NCI-H446 treated with DMSO at 0.1 percent for 48 hours (cell line): ENCODE measurements at places on chromosomes 12 and 14.

- DNase-seq = no peak
Measured at GRCh38 chr14:55122440-55122986, 6.5 kb upstream of the LGALS3 start.

GRCh38 chr14:64602826-64603225, 53.1 kb downstream of the PPP1R36 start:
- no peak for DNase-seq

DNA sequence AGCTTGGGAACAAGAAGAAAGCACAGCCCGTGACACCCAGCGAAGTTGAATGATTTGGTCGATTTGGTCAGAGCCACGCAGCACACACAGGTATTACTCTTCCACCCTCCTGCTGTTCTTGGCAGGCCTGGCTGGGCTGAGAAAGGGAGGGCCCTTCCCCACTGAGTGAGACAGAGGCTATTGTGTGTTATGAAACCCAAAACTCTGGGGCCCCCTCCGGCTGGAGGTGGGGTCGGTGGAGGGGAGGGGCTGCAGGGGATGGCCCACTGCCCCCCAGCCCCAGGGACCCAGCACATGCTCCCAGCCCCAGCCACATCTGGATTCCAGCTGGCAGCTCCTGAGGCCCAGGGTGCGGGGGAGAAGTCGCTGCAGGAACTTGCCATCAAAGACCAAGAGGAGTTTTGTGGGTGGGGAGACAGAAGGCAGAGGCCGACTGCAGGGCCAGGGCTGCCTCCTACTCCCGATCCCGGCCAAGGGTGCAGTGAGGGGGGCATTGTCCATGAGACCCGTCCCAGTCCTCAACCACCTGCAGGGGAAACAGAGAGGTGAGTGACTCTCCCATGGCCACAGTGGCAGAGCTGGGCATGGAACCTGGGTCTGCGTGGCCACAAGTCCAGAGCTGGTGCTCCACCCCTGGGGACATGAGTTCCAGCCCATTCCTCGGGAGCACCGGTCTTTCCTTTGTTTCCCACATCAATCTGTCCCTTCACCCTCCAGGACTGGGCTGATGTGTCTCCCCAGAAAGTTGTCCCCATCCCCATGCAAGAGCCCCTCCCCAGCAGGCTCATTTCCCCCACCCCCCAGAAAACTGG, 8.7 kb downstream of the TMEM119 start:
- DNase-seq = no peak

DNA sequence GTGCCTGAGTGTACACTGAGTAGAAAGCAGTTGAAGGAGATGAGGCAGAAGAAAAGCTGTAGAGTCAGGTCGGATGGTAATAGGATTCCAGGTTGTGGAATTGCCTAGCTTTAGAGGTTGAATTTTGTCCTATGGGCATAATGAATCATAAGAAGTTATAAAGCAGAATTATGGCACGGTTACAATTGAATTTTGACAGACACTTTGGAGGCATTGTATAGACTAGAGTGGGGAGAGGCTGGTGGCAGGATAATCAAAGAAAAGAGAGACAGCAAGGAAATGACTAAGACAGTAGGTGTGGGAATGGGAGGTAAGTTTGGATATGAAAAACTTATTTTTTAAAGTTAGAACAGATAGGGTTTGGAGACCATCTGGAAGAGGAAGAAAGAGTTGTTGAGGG, 102.6 kb downstream of the NTN4 start:
- DNase-seq = no peak

- DNase-seq = no peak
Measured at GRCh38 chr14:56340932-56341331, 222.7 kb downstream of the PELI2 start.

DNA sequence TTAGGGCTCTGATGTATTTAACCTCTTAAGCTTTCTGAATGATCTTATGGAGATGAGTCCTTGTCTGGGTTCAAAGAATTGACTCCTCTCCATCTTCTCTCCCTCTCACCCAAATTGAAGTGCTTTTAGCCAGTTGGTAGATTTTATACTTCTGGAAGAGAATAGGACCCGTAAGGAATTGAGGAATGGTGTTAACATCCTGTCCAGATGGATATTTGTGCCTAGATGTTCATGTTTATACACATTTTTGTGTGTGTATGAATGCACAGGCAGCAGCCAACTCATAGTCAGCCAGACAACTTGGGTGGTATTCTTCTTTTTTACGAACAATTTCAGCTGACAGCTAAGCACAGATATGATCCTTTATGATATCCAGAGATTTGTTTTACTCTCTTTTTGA, 449.6 kb upstream of the RGS6 start:
- peak; percentile 34 for DNase-seq

- no peak for DNase-seq
Measured at GRCh38 chr12:16606201-16606849, 363 bp upstream of the LMO3 start.

DNA sequence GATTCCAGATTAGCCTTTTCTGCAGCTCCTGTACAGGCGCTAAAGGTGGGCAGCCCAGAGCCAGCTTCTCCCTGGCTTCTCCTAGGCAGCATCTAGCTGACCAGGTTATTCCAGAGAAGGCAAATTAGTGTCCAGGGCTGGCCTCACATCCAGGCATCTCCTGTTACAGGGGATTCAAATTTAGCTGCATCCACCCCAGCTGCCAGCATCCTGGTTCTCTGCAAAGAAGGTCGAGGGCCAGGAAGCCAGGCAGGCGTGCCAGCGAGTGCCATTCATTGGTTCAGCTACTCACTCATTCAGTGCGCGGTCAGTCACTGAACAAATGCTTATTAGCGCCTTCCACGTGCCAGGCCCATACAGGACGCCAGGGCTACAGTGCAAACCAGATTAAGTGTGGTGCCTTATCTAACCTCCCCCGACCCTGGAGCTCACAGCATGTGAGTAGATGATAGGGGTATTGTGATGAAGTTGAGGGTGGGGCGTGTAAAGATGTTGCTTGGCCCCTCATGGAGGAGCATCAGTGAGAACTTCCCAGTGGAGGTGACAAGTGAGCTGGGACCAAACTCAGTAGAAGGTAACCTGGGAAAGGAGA, 15.7 kb upstream of the FAM222A start:
- no peak for DNase-seq

DNA sequence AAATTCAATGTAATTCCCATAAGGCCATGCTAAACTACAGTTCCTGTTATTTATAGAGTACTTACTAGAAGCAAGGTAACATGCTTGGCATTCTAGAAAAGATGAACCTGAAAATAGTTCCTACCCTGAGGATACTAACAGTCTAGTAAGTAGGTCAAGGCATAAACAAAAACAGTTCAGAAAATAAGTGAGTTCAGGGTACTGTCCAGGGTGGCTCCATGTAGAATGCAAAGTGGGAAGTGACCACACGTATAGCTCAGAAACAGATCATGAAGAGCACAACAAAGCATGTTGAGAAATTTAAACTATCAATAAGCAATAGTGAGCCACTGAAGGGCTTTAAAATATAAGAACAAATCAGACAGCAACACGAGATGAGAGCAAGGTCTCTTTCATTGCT, 2.3 kb downstream of the TMED10 start:
- DNase-seq = no peak

DNA sequence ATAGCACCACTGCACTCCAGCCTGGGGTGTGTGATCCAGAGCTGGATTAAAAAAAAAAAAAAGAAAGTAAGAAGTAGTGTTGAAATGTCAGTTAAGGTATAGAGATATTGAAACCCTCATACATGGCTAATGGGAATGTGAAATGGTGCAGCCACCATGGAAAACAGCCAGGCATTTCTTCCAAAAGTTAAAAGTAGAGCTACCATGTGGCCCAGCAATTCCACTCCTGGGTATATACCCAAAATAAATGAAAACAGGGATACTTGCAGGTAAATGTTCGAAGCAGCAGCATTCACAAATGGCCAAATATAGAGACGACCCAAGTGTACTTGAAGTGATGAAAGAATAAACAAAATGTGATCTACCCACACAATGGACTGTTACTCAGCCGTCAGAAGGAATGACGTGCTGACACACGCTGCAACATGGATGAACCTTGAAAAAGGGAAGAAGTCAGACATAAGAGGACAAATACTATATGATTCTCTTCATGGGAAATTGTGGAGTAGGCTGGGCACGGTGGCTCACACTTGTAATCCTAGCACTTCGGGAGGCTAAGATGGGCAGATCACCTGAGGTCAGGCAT, 15.2 kb downstream of the IL31 start:
- DNase-seq = no peak

GRCh38 chr14:21997300-21997699, 323.7 kb upstream of the OR4E1 start:
- no peak for DNase-seq

GRCh38 chr14:36052681-36053080, 123.8 kb downstream of the PTCSC3 start:
- no peak for DNase-seq

- no peak for DNase-seq
Measured at GRCh38 chr12:49865109-49865781, 22.3 kb upstream of the BCDIN3D start.

DNA sequence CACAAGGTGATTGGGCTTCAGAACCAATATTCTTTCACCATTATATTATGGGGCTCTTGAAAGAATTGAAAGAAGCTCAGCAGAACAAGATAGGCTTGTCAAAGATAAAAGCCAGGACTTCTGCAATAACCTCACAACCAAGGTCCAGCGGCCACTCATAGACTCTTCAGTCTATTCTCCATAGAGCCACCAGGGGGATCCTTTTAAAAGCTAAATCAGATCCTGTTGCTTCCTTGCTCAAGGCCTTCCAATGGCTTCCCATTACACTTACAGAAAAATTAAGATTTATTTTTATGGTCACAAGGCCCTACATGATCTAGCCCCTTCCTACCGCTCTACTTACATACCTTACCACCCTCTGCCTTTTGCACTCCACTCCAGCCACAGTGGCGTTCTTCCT, 169.6 kb downstream of the C12orf42 start:
- no peak for DNase-seq

GRCh38 chr12:89448526-89448925, 76.1 kb downstream of the GALNT4 start:
- peak; percentile 64 for DNase-seq

- DNase-seq = no peak
Measured at GRCh38 chr14:61109288-61109687, 128.2 kb downstream of the SLC38A6 start.

DNA sequence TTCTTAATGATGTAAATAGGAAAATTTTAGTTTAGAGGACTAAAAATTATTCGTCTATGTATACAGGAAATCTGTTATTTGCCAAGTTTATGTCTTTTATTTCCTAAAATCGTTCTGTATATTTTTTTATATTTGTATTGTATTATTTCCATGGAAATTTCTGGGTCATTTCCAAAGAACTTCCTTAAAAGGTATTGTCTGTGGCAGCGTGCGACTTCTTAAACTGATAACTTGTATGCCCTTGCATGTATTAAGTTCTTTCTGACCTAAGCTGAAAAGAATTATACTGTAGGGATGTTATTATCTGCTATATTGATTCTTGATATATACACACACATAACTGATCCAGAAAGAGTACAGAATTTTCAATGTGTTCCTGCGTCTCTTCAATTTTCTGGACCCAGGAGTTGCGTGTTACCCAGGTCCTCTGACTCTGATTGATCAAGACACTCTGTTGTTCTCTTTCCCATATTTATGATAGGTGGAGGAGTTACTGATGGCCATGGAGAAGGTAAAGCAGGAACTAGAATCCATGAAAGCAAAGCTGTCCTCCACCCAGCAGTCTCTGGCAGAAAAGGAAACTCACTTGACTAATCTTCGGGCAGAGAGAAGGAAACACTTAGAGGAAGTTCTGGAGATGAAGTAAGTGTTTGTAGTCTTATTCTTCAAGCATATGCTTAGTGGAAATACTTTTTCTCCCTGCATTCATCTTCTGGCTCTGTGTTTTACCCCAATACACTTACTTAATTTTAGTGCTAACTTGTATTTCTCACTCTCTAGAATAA, 298.5 kb downstream of the ERC1 start:
- no peak for DNase-seq

- DNase-seq = no peak
Measured at GRCh38 chr14:24268225-24268624, 3.2 kb downstream of the RABGGTA start.

- no peak for DNase-seq
Measured at GRCh38 chr14:75876530-75876929, 105.3 kb downstream of the TGFB3 start.

DNA sequence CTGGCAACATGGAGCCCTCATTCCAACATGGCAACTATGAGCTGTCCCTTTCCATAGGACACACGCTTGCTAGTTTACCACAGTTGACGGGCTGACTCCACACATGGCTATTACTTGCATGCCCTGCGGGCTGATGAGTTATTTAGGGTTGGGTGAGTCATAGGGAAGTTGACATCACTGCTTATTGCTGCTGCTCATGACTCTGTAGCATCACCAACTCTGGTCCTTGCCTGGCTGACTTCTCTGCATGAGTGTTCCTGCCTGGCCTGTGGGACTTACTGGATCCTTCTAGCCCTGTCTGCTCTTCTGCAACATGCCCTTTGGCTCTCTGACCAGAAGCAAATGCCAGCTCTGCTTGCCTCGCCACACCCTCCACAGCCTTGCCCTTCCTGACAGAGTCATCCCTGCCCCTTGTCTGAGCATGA, 199.5 kb downstream of the ANO6 start:
- no peak for DNase-seq
